BJ (cell line): ENCODE measurements at places on chromosomes 2 and 18. TPM values are rescaled to one million over a fixed set of nuclear protein-coding genes. Genes with fewer than 3 reads are reported as not detected.

GRCh38 chr18:61080954-61081528 lies 252.2 kb upstream of the CDH20 start:
- DNase-seq = no peak

GRCh38 chr2:178306352-178307073 lies 112.2 kb downstream of the OSBPL6 start:
- DNase-seq = no peak

DNA sequence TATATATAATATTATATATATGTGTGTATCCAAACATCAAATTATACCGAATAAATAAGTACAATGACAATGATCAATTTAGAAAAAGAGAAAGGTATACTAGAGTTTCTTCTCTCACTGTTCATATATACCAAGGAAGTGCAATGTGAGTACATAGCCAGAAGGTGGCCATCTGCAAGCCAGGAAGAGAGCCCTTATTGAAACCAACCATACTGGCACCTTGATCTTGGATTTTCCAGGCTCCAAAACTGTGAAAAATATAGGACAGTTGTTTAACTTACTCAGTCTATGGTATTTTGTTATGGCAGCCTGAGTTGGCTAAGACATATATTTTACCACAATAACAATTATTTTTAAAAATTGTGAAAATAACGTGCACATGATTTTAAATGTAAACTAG lies 1490.2 kb upstream of the SLC39A10 start:
- no peak for DNase-seq

DNA sequence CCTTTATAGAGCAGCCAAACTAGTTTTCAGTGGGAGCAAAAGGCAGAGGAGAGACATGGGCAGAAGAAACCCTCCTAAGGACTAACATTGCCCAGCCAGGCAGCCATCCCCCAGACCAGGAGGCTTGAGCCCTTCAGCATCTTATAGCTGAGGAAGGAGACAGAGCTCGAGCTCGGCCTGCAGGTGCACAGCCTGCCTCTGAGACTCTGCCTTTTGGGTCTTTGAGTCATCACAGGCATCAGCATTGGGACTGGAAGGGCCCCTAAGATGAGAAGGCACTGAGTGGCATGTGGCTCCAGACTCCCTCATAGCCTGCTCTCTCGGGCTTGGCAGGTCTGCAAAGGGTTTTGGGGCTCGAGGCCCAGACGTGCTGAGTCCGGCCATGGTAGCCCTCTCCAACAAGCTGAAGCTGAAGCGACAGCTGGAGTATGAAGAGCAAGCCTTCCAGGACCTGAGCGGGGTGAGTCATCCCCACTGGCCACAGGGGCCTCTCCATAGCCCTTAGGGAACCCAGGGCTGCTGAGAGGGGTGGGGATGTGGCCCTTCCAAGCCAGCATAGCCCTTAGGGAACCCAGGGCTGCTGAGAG lies 84.1 kb downstream of the EPAS1 start:
- no peak for DNase-seq

GRCh38 chr2:127681288-127681804 lies 6.0 kb upstream of the LIMS2 start:
- no peak for DNase-seq

The ALPP gene
- not detected in 2 replicates for polyA plus RNA-seq

The PROM2 gene
- polyA plus RNA-seq = 0.32 and 0.50 TPM in 2 replicates
